ENCODE measurements at places on chromosomes 1 and 21.
A peak's percentile ranks its signal among the peaks of the same experiment; 100 is the strongest.

DNA sequence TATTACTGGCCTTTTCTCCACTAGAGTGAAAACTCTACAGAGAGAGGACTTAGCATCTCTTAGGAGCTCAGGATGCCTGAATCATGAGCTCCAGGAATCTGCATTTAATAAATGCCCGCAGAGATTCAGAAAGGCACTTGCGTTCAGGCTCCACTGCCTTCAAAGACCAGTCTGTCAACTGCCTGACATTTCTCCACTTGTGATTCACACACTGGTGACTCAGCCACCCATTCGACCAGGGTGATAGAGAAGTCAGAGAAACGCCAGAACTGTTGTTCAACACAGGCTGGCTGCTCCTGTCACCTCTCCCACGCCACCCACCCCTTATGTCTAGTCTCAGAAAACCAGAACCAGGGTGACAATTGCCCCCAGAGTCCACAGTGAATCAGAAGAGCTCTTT, 26.9 kb upstream of the LBR start:
- peak; percentile 71 for DNase-seq

- DNase-seq = no peak
Measured at GRCh38 chr21:27639286-27639685, 672.4 kb upstream of the ADAMTS5 start.

- DNase-seq = no peak
Measured at GRCh38 chr1:221032637-221033280, 153.5 kb downstream of the HLX start.

GRCh38 chr1:223320959-223321358, 43.0 kb downstream of the SUSD4 start:
- no peak for DNase-seq

GRCh38 chr1:48776393-48777218, at the start of gene BEND5:
TSS of gene BEND5 (minus strand) at chr1:48776891. CDS start at chr1:48776831, 60 bp downstream.
- peak; percentile 32 for DNase-seq

GRCh38 chr1:8860738-8861516, 17.6 kb downstream of the ENO1 start:
- DNase-seq = no peak

DNA sequence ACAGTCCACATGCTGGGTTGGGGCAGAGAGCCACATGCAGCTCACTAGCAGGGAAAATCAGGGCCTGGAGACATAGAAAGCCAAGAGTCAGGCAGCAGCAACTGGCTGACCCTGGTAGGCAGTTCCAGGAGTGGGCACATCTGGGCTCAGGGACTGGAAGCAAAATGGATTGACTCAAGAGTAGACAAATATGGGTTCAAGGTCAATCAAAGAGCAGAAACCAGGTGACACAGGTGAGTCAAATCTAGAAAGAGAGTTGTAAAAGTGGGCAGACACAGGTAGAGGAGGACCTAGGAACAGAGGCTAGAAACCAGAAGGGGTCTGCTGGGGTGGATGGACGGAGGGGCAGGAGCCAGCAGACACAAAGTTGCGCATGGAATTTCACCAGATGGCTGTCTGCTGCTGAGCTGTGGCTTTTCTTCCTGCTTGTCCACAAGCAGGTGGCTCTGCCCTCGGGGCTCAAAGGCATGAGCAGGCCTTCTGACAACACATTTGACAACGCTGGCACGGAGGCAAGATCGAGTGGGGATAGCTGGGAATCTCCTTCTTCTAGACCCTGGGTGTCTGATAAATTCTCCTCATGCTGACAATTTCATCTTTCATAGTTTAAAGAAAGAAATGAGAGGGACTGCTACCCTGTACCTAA, 40.8 kb upstream of the IGSF3 start:
- DNase-seq = no peak

- DNase-seq = no peak
Measured at GRCh38 chr1:68269637-68270430, 37.5 kb upstream of the WLS start.

DNA sequence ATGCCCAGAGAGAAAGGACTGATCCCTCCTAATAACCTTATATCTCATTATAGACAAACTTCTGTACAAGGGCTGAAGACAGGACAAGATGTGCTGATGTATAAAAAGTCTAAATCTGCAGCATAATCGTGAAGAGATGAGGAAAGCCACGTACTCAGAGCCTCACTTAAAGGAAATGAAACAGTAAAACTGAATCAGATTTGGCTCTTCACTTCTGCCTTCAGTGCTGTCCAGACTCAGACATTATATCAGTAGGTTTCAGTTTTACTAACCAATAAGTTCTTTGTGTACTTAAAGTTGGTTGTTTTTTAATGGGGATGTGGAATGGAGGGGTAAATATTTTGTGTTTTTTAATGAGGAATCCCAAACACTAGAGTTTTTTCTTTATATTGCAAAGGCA, 45.3 kb upstream of the RGS1 start:
- DNase-seq = no peak
